ENCODE measurements at places on chromosomes 2 and 18. TPM values are rescaled to one million over a fixed set of nuclear protein-coding genes. Genes with fewer than 3 reads are reported as not detected.

Gene NFATC1
- polyA plus RNA-seq, result 14.8 TPM

Gene MC5R
- polyA plus RNA-seq, result 0.47 TPM

Gene CNRIP1
- 28.5 TPM for polyA plus RNA-seq

Gene SCN9A
- polyA plus RNA-seq, result 2.3 TPM

- DNase-seq, result no peak
Observed at GRCh38 chr18:79525556-79526467, 130.1 kb downstream of the NFATC1 start.

- no peak for DNase-seq
Observed at GRCh38 chr18:72672364-72673184, 128.4 kb upstream of the CBLN2 start.

GRCh38 chr2:18379870-18380269 lies 180.6 kb downstream of the RDH14 start:
- no peak for DNase-seq

- no peak for DNase-seq
Observed at GRCh38 chr2:144654523-144654922, 134.6 kb upstream of the ZEB2 start.

- DNase-seq, result no peak
Observed at GRCh38 chr18:75745147-75745546, 317.6 kb upstream of the SMIM21 start.

DNA sequence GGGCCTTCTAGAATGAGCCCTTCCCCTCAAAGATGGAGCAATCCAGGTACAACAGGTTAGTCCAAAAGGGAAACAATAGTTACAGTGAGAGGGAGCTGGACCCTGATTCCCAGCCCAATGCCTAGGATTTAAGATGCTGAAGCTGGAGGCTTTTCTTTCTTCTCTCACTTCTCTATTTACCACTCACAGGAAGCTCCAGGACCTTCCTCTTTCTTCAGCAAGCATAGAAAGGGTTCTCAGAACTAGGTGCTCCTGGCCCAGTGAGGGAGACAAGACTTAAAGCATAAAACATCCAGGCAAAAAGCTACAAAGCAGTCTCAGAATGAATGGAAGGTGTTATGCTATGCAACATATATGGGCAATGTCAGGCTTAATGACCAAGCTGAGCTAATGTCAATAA lies 279.0 kb downstream of the SRBD1 start:
- no peak for DNase-seq

- DNase-seq, result no peak
Observed at GRCh38 chr2:99825630-99826029, 316.8 kb downstream of the AFF3 start.

GRCh38 chr2:134250840-134251461 lies 2.9 kb upstream of the MGAT5 start:
- no peak for DNase-seq

DNA sequence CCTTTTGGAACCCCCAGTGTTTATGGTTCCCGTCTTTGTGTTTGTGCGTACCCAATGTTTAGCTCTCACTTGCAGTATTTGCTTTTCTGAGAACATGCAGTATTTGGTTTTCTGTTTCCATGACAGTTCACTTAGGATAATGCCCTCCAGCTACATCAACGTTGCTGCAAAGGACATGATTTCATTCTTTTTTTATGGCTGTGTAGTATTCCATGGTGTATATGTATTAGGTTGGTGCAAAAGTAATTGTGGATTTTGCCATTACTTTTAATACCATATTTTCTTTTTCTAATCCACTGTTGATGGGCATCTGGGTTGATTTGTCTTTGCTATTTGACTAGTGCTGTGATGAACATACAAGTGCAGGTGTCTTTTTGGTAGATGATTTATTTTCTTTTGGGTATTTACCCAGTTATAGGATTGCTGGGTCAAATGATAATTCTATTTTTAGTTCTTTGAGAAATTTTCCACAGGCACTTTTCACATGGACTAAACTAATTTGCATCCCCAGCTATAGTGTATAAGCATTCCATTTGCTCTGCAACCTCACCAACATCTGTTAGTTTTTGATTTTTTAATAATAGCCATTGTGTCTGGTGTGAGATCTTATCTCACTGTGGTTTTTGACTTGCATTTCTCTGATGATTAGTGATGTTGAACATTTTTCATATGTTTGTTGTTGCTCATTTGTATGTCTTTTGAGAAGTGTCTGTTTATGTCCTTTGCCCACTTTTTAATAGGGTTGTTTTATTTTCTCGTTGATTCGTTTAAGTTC lies 63.6 kb downstream of the CERS6 start:
- no peak for DNase-seq

DNA sequence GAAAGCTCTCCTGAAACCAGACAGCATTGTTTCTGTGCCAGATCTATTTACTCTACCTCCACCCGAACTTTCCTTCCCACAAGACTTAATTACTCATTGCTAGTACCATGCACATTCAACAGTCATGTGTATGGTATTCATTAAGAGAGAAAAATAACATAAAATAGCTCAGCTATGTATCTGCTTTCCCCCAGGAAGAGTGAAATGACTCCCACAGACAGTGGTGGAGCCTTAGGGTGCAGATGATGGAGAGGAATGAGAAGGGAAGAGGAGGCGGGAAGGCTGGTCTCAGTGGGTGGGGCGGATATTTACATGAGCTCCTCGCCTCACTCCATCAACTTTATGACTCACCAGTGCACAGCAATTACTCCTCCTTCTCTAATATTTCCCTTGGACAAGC lies 724.5 kb downstream of the EPHA4 start:
- no peak for DNase-seq

DNA sequence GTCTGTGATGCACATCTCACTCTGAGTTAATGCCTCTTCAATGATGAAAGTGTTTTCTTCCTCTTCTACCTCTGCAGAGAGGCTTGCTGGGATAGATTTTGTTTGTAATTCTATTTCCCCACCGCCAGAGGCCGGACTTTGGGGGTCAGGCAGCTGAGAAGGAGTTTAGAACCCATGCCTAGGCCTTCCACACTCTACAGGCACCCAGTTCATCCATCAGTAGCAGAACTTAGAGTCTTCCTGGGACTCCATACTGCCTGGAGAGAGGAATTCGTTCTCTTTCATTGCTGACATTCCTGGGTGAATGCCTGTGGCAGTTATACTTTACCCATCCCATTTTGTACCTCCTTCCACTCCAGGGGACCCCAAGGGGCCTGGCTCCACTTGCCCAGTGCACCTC lies 9.1 kb downstream of the TPRKB start:
- no peak for DNase-seq

GRCh38 chr2:58871469-58872142 lies 630.5 kb upstream of the FANCL start:
- DNase-seq, result no peak
